ENCODE measurements at places on chromosomes 5 and 9.

GRCh38 chr5:176614805-176615478, 5.0 kb upstream of the GPRIN1 start:
- DNase-seq, result peak; percentile 77

DNA sequence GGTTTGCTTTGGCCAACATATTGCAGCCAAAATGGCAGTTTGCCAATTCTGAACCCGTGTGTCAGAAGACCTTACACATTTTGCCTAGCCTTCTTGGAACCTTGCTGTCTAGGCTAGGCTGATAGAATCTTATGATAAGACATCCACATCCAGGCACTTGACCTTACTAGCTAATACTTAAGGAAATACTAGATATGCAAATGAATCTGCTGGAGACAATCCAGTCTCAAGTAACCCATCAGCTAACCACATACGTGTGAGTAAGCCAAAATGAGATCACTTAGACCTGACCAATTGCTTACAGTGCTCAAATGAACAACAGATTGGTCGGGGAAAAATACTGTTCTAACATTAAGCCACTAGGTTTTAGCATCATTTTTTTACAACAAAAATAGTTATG, 1504.6 kb upstream of the CDH9 start:
- DNase-seq, result peak; percentile 92

- peak; percentile 18 for DNase-seq
These were observed 9.2 kb upstream of the FUBP3 start for GRCh38 chr9:130570208-130570607.

GRCh38 chr9:36492865-36493264, 79.8 kb upstream of the MELK start:
- DNase-seq, result no peak

DNA sequence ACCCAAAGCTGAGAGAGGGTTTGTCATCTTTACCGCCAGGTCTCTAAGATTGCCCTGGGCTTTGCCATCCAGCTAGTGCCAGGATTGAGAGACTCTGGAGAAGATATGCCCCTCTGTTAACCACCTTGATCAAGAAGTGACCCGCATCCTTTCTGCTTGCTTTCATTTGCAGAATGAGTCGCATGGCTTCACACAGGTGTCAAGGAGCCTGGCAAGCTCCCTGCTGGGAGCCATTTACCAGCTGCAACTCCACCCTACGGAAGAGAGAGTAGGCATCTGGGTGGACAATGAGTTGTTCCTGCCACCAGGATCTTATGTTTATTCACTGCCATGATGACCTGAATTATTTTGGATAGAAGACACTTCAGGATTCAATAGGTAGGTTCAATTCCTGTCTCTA, 43.0 kb downstream of the HSD17B3 start:
- DNase-seq, result no peak

DNA sequence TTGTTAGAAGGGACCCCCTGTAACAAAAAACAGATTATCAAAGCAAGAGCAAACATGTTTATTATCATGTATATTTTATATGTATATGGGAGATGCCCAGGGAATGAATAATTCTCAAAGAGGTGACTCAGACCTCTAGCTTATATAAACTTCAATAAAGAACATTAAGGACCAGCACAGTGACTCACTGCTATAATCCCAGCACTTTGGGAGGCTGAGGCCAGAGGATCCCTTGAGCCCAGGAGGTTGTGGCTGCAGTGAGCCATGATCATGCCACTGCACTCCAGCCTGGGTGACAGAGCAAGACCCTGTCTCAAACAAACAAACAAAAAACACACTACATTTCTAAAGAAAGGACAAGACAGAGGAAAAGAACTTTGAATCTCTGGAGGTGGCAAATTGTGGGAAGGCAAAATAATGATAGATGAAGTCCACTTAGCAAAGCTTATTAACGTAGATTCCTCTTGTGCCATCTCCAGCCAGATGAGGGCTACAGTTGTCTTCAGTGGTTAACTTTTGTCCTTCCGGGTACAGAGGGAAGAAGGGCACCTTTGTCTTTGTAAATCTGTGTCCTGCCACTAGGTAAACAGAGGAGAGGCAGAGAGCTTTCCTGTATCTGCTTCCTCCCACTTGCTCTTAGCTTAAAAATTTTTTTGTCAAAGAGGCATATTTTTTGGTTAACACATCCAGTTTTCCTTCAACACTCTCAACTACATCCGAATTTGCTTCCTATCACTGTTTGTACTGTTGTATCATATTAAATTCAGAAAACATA, 7.5 kb upstream of the RFK start:
- peak; percentile 23 for DNase-seq

GRCh38 chr5:107661038-107661649, 9.6 kb downstream of the EFNA5 start:
- DNase-seq, result no peak

GRCh38 chr5:103475629-103476240, 86.9 kb downstream of the NUDT12 start:
- DNase-seq, result peak; percentile 55

GRCh38 chr5:57855831-57856230, 373.2 kb upstream of the ACTBL2 start:
- no peak for DNase-seq

DNA sequence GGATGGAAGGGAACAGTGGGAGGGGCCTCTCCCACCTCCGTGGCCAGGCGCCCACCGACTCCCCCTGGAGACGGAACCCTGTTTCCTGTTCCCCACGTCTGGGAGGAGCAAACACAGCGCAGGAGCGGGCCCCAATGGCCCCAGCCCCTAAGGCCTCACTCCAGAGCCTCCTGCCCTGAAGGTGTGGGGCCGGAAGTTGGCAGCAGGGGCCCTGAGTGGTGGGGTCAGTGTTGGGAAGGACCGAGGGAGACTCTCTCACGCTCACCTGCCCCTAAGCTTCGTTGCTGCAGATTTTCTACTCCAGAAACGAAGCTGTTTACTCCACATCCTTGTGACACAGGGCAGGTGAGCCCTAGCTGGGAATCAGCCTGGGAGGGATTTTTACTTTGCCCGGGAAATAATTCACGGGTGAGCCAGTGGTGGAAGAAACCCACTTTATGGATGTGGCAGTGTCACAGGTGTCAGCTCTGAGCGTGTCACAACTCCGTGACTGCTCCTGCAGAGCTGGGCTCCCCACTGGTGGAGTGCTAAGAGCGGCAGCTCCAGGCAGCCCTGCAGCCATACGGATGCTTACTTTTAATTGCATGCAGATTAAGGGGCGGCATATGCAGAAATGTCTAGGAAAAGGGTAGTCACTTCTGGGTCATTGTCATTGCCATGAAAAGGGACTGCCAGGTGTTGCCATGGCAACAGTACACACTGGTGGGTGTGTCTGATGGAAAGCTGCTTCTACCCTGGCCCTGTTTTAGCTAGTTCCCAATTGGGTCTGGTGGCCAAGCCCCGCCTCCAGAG, 77.5 kb upstream of the OLFM1 start:
- DNase-seq, result no peak

GRCh38 chr5:68435611-68436010, 220.1 kb downstream of the PIK3R1 start:
- DNase-seq, result no peak

- no peak for DNase-seq
These were observed 20.5 kb downstream of the POLR3G start for GRCh38 chr5:90495146-90495545.

- DNase-seq, result no peak
These were observed 111.1 kb downstream of the ARRDC3 start for GRCh38 chr5:91271999-91272398.

DNA sequence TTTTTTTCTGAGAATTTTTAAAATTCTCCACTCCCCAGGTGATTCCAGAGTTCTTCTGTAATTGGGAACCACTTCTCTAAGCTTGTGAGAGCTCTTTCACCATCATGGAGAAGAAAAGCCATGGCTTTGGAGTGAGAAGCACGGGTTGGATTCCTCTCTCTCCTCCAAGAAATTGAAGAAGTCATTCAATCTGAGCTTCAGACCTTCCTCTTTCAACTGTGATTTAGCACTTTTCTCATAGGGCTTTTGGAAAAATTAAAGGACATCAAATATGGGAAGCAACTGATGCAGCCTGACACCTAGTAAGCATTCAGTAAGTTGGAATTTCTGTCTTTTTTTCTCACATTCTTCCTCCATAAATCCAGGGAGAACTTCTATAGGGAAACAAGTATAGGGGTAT, 580.4 kb upstream of the KLF4 start:
- no peak for DNase-seq

DNA sequence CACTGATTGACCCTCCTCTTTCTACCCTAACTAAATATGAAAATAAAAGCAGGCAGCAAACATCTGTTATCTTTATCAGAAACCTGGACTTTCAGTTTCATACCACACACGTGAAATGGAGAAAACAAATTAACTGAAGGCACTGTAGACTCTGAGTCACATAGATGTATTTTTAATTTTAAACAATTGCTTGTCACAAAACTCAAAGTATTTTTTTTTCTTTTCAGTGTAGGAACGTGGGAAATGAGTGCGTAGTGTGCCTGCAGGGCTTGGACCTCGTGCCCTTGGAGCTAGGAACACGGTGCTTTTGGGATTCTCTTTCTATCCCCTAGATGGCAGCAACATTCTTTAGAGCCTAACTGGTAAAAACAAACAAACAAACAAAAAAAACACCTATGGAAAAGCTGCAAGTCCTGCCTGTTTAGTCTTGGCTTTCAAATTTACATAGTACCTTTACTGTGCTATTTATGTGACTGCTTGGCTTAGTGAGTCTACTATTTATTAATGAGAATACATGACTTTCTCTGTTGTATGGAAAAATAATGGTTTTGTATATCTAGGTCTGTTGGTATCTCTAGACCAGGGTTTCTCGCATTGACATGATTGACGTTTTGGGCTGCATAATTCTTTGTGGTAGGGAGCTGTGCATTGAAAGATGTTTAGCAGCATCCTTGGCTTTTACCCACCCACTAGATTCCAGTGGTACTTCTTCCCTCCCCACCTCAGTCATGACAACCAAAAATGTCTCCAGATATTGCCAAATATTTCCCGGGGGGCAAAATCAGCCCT, 16.8 kb upstream of the ACTBL2 start:
- DNase-seq, result peak; percentile 53

- no peak for DNase-seq
These were observed 5.5 kb upstream of the CAMLG start for GRCh38 chr5:134732819-134733218.

DNA sequence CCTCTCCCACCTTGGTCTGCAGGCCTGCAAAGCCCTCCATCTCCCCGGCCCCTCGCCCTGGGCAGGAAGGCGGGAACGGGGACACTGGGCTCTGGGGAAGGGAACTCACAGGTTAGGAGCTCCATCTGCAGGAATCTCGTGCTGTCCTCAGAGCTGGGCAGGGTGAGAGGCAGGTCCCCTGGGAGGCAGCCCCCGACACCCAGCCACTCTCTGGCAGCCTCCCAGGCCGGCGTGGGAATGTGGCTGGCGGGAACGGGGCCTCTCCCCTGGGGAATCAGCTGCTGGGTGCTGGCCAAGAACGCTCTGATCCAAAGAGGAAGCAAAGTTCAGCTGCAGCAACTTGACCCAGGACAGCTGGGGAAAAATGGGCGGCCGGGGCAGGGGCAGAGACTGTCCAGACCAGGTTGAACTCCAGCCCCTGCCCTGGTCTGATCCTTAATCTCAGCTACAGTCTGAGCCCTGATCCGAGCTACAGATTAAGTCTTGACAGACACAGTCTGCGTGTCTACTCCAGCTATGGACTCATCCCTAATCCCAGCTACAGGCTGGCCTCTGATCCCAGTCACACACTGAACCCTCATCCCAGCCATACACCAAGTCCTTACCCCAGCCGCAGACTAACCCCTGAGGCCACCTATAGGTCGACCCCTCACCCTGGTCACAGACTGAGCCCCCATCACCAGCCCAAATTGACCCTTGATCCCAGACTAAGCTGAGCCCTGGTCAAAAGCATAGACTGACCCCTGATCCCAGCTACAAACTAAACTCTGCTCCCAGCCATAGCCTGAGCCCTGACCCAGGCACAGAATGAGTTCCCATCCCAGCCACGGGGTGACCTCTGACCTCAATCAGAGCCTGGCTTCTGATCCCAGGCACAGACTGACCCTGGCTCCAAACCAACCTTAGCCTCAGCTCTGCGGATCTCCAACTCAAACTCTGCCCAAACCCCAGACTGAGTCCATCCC, 37.3 kb upstream of the EGFL7 start:
- peak; percentile 41 for DNase-seq

GRCh38 chr9:131037335-131038255, 28.6 kb downstream of the LAMC3 start:
- peak; percentile 13 for DNase-seq

- DNase-seq, result no peak
These were observed 103.5 kb upstream of the IQGAP2 start for GRCh38 chr5:76299592-76299991.

GRCh38 chr9:133044125-133044524, 13.3 kb downstream of the GTF3C5 start:
- DNase-seq, result no peak

DNA sequence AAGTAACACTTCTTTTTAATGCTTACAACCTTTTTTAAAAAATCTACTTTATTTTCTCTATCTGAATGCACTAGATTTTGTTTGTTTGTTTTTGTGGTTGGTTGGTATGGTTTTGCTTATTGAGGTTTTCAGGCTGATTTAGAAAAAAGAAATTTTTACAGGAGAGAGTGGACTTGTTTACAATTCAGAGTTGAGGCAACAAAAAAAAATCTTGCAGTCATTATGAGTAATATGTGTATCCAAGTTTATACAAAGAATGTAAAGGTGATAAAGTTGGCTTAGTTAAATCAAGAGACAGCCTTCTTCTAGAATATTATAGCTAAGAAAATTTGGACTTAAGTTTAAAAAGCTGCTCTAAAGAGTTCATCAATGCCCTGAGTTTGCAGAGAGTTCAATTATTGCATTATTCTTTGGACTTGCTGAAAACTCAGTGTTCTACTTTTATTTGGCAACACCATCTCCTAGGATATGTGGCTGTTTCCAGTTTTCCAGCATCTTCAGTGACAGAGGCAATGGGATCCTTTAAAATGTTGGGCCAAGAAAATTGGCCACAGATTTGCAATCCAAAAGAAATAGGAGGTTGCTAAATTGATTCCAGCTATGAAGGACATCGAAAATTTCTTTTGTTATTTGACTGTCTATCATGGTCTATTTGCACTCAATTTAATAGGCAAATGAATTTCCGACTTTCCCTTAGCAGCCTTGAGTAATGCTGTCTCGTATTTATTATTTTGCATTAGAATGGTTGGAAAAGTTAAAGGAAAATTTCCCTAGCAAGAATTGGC, 10.7 kb downstream of the STK32A start:
- DNase-seq, result no peak

GRCh38 chr5:3359642-3360041, 236.0 kb upstream of the IRX1 start:
- no peak for DNase-seq

- no peak for DNase-seq
These were observed 291.5 kb downstream of the ZSWIM6 start for GRCh38 chr5:61623401-61624069.

DNA sequence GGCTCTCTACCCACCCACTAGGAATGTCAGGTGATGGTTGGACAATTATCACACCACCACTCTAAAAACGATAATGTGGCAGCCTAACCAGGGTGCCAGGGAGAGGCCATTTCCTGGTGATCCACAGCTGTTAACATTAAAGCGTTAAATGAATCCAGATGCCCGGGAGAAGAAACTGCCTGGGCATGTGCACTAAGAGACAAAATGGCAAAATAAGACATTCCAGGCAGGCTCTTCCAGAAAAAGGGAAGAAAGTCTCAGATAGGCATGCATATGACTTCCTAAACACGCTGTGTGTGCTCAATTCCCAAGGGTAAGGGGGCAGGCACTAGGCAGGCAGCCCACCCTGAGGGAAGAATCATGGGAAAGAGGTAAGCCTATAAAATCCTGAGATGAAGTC, 4.6 kb upstream of the TXN start:
- DNase-seq, result peak; percentile 29

Data from fibroblast of skin of abdomen (primary cell).